Progenitor cell of endocrine pancreas (in vitro differentiated cells): ENCODE measurements at places on chromosomes 5 and 9. TPM values are rescaled to one million over a fixed set of nuclear protein-coding genes. Genes with fewer than 3 reads are reported as not detected.

DNA sequence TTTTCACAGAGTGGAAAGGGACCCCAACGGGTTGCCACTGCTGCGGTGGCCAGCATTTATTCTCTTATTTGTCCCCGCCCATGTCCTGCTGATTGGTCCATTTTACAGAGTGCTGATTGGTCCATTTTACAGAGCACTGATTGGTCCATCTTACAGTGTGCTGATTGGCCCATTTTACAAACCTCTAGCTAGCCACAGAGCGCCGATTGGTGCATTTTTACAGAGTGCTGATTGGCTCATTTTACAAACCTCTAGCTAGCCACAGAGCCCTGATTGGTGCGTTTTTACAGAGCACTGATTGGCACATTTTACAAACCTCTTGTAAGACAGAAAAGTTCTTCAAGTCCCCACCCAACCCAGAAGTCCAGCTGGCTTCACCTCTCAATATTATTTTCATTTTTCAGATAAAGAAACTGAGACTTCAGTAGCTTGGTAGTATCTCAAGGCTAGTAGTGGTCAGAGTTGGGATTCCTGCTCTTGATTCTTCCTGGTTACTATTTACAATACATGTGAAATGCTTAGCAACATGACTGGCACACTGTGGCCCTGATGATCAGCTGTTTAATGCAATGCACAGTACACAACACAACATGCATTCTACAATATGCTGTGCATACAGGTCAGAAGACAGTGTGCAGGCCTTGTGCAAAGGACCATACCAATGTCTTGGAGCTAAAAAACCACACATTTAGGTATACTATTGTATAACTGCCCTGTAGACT, 63.6 kb upstream of the BOD1 start:
- no peak for DNase-seq

- DNase-seq: no peak
Measured at GRCh38 chr9:4168526-4168925, 131.3 kb downstream of the GLIS3 start.

- no peak for DNase-seq
Measured at GRCh38 chr9:128712451-128713410, 10.4 kb downstream of the PKN3 start.

Gene SHISAL2B
- total RNA-seq: 0.51 TPM in 1 of 2 replicates, not detected in the other

- DNase-seq: peak; percentile 73
Measured at GRCh38 chr9:121686930-121687541, 35.6 kb downstream of the DAB2IP start.

DNA sequence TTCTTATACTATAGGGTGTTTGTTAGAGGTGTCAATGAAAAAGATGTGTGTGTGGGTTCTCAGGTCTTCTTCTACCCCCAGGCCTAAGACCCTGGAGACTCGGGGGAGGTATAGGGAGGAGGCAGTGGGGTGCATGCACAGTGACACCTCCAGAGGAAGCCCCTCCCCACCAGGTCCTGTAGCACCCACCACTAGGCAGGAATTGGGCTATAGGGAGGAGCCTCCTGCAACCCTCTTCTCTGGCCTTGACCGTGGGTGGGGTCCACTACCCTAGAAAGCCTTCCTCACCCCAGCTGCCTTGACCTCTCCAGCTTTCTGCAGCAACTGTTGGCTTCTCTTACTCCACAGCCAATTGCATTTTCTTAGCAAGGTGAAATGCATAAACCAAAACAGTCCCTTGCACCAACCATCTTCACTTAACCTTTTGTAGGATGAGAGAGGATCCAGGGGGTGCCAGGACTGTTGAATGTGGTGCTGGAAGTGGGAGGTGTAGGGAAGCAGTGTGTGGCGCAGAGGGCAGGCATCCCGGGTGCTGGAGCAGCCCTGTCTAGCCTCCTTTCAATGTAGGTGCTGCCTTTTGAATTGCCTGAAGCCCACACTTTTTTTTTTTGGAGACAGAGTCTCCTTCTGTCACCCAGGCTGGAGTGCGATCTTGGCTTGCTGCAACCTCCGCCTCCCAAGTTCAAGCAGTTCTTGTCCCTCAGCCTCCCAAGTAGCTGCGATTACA, 128.5 kb downstream of the RGS3 start:
- no peak for DNase-seq

GRCh38 chr9:76115982-76116646, 225.6 kb downstream of the PCSK5 start:
- no peak for DNase-seq

GRCh38 chr5:136028090-136028489, 698 bp upstream of the TGFBI start:
- DNase-seq: no peak

- DNase-seq: no peak
Measured at GRCh38 chr9:27933210-27934025, 360.1 kb upstream of the C9orf72 start.

Gene PCDHGA6
- total RNA-seq: 0.60 and 0.80 TPM in 2 replicates

DNA sequence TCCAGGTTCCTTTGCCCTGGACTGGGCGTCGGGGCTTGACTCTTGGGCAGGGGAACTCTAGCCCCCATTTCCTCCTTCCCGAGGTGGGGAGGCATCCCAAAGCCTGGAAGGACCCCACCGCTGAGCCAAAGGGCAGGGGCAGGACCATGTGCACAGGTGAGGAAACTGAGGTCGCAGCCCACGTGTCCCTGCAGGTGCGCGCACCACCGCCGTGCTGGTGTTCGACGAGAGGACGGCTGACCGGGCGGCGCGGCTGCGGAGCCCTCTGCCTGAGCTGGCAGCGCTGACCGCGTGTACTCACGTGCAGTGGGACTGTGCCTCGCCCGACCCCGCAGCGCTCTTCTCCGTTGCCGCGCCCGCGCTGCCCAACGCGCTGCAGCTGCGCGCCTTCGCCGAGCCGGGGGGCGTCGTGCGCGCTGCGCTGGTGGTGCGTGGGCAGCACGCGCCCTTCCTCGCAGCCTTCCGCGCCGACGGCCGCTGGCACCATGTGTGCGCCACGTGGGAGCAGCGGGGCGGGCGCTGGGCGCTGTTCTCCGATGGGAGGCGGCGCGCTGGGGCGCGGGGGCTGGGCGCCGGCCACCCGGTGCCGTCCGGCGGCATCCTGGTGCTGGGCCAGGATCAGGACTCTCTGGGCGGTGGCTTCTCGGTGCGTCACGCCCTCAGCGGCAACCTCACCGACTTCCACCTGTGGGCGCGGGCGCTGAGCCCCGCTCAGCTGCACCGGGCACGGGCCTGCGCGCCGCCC, 2.8 kb downstream of the ADGRD2 start:
- no peak for DNase-seq

GRCh38 chr9:132792547-132792946, 85.5 kb downstream of the AK8 start:
- DNase-seq: no peak

DNA sequence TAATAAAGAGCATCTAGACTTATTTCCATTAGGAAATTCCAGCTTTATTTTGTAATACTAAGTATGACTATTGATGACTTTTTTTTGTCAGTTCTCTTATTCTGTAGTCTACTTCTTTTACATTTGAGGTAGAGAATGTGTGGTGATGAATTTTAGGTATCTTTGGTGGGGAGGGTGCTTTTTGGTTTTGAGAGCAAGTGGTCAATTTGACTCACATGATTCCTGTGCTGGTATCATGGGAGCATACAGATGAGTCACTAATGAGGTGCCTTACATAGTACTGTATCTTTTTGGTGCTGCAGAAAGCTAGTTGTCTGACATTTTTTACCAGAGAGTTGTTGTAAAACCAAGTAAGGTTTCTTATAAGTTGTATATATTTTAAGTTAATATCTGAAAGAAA, 35.3 kb downstream of the ERBIN start:
- no peak for DNase-seq

GRCh38 chr5:4348919-4349318, 753.3 kb downstream of the IRX1 start:
- no peak for DNase-seq

- no peak for DNase-seq
Measured at GRCh38 chr5:124628721-124629596, 117.5 kb downstream of the ZNF608 start.

- DNase-seq: no peak
Measured at GRCh38 chr5:173055722-173055982, 500 bp upstream of the CREBRF start.

DNA sequence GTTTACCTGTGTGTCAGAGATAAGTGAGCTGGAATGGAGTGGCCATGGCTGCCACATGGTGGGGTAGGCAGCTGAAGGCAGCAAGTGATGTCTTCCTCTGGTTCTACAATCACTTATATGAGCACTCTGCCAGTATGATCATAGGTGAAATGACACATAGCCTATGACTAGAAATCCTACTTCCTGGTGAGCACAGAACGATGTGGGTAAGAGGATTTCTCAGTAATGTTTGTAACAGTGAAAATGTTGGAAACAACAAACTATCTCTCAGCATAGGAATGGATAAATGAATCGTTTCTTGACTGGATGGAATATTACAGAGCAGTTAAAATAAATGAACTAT, 187.0 kb upstream of the S1PR3 start:
- no peak for DNase-seq

Gene SHOC1
- total RNA-seq: not detected in 2 replicates

- no peak for DNase-seq
Measured at GRCh38 chr9:131203431-131204218, 72.7 kb downstream of the FAM78A start.

GRCh38 chr9:28272127-28272526, 698.8 kb upstream of the C9orf72 start:
- DNase-seq: no peak

Gene CDC37L1
- 15.5 and 16.6 TPM in 2 replicates for total RNA-seq

- no peak for DNase-seq
Measured at GRCh38 chr5:178115136-178115813, 1.9 kb downstream of the N4BP3 start.

Gene SIT1
- total RNA-seq: not detected in 2 replicates

DNA sequence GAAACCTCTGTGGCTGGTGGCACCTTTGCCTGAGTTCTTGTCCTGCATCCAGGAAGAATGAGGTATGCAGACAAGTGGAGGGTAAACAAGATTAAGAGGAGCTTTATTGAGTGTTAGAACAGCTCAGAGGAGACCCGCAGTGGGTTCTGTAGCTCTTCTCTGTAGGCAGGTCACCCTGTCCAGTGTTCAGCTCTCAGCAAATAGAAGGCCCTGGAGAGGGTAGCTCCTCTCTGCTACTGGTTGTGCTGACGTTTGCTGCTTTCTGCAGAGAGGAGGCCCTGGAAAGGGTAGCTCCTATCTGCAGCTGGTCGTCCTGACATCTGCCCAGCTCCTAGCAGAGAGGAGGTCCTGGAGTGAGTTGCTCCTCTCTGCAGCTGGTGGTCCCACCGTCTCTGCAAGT, 96.8 kb upstream of the CCDC112 start:
- no peak for DNase-seq

DNA sequence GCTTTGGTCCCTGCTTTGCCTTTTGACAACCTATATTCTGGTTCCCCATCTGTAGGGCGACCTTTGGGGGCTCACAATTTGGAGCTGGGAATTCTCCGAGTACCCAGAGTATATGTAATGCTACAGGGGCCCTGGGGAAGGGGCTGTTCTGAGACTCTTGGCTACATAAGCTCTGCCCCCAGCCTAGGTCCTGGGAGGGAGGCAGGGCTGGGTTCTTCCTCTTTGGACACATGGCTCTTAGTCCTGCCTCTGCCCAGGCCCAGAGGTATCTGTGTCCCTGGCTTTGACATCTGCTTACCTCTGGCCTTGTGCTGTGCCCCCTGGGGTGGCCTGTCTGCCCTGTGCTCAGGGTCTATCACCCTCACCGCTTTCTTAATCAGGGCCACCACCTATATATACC, 181.6 kb downstream of the CACNA1B start:
- no peak for DNase-seq

Gene GDA
- 5.5 and 5.8 TPM in 2 replicates for total RNA-seq

GRCh38 chr5:43221502-43221901, 29.5 kb downstream of the NIM1K start:
- DNase-seq: no peak

DNA sequence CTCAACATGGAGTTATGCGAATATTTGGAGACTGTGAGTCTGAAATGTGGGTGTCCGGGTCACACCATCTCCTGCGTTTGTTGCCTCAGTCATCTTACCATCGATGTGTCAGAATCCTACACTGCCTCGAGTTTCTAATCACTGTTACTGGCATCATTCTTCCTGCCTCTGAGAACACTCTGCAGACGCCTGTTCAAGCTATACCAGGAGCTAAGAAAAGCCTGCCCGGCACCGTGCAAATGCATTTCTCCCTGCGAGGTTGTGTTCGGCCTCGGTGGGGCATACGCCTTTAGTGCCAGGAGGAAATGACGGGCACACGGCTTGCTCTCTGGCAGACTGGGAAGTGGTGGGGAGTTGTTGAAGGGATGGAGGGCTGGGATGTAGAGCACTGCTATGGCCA, 31.2 kb upstream of the SLC25A51 start:
- DNase-seq: no peak

DNA sequence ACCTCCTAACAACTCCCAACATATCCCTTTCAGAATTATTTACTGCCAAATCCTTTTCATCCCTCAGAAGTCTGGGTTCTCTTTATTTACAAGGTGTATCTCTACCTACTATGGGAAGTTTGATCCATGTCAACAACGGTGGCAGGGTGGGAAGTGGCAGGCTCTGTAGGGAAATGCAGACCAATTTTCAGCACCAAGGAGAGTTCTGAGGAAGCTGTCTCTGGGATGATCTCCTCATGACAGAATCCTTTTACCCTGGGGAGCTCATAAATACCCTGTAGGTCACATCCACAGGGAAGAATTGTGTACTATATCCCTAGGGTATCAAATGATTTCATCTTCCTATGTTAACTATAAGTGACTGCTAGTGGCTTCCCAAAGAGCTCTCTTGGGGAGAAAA, 107.8 kb upstream of the NEK6 start:
- no peak for DNase-seq

DNA sequence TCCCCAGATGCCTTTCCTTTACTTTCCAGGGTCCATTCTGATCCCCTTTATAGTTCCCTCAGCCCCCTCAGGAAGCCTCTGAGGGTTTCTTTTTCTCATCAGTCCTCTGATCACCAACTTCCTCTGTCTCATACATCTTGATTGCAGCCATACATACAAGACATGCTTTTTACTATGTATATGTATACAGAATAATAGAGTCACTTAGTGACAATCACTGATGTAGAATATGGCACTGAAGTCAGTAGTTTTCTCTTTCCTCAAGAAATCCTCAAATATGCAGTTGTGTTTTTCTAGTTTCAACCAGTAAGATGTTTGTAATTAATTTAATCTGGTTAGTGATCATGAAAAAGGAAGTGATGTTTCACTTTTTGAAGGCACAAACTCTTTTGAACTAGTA, 364.1 kb downstream of the MAN2A1 start:
- no peak for DNase-seq

DNA sequence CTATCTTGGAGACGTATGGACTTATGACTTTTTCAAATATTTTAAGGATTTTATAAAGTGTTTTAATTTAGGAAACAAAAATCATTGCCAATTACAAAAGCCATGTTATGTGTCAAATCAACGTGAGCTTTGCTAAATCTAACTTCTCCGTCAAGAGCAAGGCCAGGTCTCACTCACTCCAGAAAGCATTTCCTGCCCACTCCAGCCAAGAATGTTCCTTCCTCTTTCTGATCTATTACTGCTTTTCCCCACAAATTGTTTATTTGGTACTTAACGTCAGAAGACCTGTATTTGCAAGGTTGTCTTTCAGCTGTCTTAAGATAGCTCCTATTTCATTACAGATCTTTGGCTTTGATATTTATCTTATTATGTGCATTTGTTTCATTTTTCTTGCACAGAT, 193.5 kb upstream of the HAPLN1 start:
- no peak for DNase-seq
